ENCODE measurements at places on chromosomes 6 and 20.

GRCh38 chr6:41002168-41002567, 36.9 kb downstream of the UNC5CL start:
- no peak for DNase-seq

DNA sequence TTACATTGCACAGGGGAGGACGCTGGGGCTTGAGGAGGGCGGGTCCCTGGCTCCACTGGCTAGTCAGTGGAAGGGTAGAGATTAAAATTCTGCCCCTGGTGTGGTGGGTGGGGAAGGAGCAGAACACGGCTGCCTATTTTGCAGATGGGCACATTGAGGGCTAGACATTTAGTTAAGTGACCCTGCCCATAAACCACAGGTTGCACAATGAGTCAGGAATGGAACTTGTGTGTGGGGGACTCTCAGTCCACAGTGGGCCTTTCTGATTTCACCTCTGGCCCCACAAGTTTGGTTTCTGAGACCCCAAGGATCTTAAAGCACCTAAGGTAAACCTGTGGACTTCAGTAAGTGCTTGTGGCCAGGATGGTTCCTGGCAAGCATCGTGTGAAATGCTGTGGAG, 22.0 kb upstream of the CCDC167 start:
- DNase-seq: no peak

- DNase-seq: no peak
These were observed 48.7 kb upstream of the TAB2 start for GRCh38 chr6:149268768-149269167.

- no peak for DNase-seq
These were observed 347.8 kb upstream of the PLCB4 start for GRCh38 chr20:8721098-8721497.

DNA sequence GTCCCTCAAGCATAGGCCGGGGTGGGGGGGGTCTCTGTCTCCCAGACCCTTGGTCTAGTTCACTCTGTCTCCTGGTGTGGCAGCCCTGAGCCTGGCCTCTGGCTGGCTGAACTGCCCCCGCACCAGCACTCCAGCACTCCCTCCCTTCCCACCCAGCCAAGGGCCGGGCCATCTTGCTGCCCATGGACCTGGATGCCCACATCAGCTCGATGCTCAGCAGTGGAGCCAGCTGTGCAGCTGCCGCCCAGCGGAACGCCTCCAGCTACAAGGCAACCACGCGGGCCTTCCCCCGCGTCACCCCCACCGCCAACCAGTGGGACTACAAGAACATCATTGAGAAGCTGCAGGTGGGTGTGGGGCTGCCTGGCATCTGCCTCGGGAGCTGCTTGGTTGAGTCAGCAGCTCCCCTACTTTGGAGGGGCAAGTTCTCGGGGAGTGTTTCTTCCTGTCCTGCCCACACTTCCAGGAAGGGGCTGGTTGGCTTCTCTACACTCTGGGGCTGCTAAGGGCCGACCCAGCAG, 28.4 kb downstream of the UQCC2 start:
- no peak for DNase-seq

GRCh38 chr6:167662075-167662880, 164.4 kb upstream of the AFDN start:
- no peak for DNase-seq

DNA sequence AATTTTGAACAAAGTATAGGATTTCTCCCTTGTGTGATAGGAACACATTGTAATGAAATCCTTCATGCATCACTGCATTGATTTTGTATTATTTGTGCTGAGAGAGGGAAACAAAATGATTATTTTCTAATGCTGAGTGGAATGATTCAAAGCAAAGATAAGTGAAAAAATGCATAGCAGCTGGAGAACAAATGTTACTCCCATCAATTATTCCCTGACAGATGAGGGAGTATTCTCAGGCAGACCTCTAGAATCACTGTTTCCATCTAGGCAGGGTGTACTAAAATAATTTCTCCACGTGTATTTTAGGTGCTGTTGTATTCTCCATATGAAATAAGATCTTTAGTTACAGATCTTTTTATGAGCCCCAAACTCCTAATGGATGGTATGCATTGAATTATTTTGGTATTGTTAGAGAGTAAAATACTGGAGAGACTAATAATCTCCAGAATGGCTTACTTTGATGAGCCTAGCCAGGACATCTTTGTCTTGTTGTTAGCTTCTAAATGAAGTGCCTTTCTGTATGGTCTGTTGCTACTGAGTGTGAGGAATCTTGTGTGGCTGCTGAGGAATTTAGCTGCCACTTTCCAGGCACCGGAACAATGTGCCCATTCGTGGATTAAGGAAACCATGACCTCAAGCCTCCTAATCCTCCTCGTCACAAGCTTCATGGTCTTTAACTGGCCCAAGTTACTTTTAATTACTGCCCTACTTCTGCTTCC, 39.6 kb downstream of the RNF217 start:
- no peak for DNase-seq

- DNase-seq: no peak
These were observed 52.3 kb upstream of the PRDM1 start for GRCh38 chr6:106033806-106034205.

GRCh38 chr20:24972341-24972740, 20.2 kb downstream of the APMAP start:
- DNase-seq: no peak

DNA sequence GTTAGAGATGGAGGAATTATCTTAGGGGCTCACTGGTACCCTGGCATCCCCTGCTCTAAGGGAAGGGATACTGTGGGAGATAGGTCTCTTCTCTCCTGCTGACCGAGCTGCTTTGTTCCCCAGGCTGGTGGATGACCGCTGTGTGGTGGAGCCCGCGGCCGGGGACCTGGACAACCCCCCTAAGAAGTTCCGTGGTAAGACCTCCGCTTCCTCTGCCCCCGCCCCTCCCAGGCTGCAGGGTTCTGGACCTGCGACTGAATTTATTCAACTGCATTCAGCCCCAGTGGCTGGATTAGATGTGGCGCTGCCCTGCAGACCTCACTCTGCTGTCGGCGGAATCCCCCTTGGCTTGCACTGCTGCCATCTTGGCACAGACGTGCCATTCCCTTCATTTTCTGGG, 19.2 kb downstream of the ITPR3 start:
- DNase-seq: no peak

All from GM20000 (cell line).